ENCODE measurements at places on chromosomes 2 and 18. TPM values are rescaled to one million over a fixed set of nuclear protein-coding genes. Genes with fewer than 3 reads are reported as not detected.

Gene SLC20A1
- 67.3 TPM for total RNA-seq

GRCh38 chr2:105129722-105130232, 91.9 kb downstream of the MRPS9 start:
- no peak for DNase-seq

DNA sequence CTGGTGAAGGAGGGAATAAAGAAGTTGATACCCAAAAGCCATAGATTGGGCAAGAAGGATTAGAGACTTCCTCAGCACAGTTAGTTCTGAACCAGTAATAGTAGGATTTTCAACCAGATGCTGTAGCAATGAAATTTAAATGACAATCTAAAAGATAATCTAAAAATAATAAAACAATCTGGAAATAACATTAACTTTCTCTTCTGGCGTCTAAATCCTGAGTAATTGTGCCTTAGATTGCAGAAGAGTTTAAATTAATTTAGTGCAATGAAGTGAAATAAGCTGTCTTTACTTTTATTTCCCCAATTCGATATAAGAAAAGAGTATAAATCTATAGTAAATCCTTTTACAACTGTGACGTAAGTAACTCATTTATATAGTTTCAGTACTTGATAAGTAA, 186.8 kb upstream of the DOK6 start:
- DNase-seq: no peak

GRCh38 chr2:236250909-236251579, 13.2 kb downstream of the ASB18 start:
- no peak for DNase-seq
